ENCODE measurements at places on chromosomes 3 and 15. TPM values are rescaled to one million over a fixed set of nuclear protein-coding genes. Genes with fewer than 3 reads are reported as not detected.

The IGSF11 gene
- 2.0 TPM for total RNA-seq

The GABRR3 gene
- total RNA-seq = not detected

The GCSAM gene
- total RNA-seq = not detected

DNA sequence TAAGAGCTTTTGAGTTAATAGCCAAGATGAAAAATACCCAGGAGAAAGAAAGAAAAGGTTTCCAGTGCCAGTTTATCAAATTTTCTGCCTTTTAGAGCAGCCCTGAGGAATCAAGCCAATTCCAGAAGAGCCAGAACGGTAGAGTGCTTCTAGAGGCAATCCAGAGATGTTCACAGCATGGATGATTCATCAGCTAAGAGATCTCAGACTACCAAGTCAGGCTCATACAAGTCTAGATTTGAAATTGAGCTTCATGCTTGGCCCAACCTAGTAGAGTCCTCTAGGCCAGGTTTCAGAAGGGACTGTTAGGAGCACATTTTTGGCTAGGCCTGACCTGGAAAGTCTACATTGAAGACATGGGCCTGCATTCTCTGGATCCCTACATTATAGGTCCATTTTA, 15.5 kb downstream of the WDR48 start:
- DNase-seq = no peak

Measured in cardiac muscle cell (in vitro differentiated cells and primary cell).